ENCODE measurements at places on chromosomes 5 and 9.

- no peak for DNase-seq
These were observed 34.4 kb upstream of the RANBP6 start for GRCh38 chr9:6049798-6050197.

DNA sequence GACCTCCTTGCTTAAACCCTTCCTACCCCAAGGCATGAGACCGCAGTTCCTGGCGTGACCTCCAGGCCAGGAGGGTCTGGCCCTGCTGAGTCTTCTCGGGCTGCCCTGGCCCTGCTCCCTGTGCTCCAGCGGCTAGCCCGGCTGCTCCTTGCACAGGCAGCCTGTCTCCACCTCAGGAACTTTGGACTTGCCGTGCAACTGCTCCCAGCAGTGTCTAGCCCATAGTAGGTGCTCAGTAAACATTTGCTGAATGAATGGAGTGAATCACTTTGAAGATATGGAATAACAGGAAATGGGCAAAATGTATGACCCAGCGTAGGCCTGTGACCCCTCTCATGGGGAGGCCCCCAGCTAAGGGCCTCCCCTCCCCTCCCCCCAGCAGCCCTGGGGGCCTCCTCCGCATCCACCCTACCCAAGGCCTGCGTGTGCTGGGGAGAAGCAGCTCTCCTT lies 127.1 kb downstream of the ZNF354C start:
- no peak for DNase-seq

DNA sequence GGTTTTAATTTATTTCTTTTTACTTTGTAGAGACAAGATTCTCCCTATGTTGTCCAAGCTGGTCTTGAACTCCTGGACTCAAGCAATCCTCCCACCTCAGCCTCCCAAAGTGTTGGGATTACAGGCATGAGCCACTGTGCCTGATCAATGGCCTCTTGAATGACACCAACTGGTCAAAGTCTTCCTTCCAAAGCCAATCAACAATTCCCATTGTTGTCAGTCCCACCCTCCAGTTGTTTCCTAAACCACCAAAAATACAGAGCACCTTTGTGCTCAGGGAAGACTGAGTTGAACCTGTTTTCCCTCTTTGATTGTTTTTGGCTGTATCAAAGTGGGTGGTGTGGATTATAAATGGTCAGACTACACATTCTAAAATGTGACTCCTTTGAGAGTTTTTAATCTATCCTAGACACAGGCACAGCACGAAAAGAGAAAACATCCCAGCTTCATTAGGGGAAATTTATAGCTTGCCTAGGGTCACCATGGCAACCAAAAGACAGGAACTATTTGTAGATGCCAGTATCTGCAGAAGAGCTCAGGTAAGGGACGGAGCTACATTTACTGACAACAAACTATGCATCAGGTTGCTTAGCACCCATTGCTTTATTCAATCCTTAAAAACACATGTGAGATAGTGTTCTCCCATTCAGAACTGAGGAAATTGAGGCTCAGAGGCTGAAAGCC lies 27.6 kb upstream of the ATP6V1G1 start:
- DNase-seq, result no peak

- no peak for DNase-seq
These were observed 67.4 kb downstream of the CHSY3 start for GRCh38 chr5:129971714-129972113.

GRCh38 chr5:96943799-96944198 lies 7.9 kb downstream of the LNPEP start:
- no peak for DNase-seq

- no peak for DNase-seq
These were observed 31.0 kb downstream of the TPPP start for GRCh38 chr5:661891-662750.

DNA sequence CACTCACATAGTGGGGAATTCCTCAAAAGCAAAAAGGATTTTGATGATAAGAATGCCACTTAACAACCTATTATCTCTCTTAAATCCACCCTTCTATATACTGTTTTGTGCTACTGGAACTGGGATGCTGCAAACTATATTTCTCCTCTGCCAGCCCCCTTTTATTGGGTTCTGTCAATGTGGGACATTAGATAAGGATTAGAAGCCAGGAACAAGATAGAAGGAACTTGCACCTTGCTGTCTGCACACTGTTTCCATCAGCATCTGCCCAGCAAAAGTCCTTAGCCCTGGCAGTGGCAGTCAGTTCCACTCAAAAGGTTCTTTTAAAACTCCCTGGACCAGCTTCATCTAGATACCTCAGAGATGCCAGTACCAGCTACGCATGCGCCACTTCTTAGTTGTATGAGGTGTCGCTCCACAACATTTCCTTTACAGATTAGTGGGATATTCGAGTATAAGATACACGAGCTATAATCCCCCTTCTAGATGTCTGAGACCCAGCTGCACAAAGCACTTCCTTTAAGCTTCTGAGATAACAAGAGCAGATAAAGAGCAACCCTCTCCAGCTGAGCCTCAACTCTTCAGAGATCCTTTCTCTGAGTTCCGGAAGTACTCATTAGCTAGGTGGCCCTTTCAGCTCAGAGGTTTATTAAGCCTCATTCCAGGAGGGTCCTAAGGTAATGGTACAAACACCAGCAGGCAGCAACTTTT lies 45.3 kb downstream of the CERT1 start:
- no peak for DNase-seq
